Uterus (tissue), 4 donors: ENCODE measurements at places on chromosomes 2 and 18.

- DNase-seq: no peak
Measured at GRCh38 chr2:54470266-54470938, 14.3 kb downstream of the SPTBN1 start.

DNA sequence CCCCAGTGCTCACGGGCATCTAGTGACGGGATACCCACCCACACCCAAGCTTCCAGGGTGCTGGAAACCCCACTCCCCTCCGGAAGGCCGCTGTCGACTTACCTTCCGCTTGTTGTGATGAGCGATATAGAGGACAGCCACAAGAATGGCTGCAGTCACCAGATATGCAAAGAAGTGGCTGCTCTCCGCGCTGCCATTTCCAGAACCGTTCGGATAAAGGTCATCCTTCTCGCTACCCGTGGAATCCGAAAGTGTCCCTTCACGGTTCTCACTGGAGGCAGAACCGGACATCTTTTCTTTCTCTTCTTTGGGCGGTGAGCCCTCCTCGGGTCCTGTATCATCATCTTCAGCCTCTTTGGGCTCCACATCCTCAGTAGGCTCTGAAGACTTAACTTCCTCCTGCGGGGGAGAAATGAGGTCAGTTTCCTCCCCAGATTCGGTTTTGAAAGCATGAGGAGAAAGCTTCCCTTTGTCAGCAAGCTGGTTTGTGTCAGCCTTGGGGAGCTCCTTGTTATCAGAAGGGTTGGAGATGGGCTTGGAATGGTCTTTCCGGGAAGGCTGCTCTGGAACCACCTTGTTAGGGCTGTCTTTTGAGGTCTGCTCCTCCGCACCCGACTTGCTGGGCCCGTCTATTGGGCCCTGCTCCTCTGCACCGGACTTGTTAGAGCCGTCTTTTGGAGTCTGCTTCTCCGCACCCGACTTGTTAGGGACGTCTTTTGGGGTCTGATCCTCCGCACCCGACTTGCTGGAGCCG is 1.2 kb downstream of the TGOLN2 start:
- no peak for DNase-seq

- DNase-seq: peak; percentile 76
Measured at GRCh38 chr2:96665083-96665569, 22.6 kb downstream of the FER1L5 start.

DNA sequence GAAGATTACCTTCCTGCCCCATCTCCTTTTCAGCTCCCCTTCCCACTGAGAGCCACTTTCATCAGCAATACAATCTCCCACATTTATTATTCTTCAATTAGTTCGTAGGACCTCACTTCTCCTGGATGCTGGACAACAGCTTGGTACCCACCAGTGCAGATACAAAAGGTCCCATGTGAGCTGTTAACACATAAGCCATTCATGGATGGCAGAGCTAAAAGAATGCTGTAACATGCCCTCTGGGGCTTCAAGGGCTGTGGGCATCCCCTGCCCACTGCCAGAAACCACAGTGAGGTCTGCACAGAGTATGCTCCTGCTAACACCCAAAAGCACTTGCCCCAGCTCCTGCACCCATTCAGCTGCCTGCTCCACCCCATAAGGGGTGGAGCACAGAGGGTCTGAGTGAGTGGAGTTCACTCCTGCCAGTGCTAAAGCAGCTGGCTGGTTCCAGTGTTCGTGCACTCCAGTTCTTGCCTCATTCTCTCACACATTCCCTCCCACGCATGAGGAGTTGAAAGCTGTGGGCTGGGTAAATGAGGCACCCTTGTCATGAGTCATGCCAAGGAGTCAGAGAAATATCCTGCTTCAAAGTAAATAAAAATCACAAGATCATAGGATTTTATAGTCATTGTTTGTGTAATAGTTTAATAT is 305.9 kb upstream of the TMEFF2 start:
- no peak for DNase-seq

DNA sequence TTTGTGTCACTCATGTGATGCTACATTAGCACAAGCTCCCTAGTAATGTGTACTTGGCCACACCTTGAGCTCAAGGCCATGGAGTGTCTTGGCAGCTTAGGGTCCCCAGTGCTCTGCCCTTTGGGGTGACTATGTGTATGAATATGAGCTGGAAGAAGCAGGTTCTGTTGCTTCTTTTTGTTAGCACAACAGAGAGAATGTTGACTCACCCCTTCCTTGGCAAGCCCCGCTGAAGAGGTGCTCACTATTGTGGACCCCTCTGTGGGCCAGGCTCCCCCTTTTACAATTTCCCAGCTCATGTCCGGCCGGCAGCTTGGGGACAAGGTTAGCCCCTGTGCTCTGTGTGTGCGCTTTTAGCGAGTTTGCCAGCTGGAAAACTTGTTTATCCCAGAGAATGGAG is 48.1 kb downstream of the DGKD start:
- no peak for DNase-seq
